H54 (cell line): ENCODE measurements at places on chromosomes 11 and 22.

DNA sequence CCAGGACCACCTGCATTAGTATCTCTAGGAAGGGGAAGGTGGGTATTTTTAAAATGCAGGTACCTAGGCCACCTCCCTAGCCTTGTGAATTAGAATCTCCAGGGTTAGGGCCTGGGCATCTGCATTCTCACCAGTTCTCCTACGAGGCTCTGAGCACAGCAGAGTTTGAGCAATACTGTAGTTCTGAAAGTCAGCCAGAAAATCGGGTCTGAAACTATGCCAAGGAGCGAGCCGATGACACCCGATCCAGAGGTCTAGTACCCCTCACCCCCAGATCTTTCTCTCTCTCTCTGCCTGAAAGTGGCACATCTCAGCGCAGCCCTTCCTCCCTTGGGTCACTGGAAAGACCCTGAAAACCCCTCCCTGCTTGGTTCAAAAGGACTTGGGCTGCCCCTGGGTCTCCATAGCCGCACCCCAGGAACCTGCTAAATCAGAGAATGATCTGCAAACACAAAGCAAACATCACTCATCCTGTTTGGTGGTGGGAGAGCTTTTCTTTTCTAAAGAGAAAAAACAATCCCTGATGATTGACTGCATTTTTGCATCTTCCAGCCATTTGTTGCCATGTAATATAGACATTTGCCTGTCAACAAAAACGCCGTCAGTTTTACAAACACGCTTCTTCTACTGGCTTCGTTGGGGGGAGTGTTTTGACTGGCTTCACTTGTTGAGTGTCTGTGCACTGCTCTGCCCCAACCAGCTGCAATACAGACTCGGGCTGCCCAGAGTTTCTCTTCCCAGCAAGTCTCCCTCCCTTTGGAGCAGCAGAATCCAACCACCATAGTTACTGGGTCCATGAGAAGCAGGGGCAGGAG is 229.9 kb downstream of the MN1 start:
- no peak for DNase-seq

GRCh38 chr11:62398011-62398994 is 20.5 kb upstream of the SCGB1A1 start:
- no peak for DNase-seq

DNA sequence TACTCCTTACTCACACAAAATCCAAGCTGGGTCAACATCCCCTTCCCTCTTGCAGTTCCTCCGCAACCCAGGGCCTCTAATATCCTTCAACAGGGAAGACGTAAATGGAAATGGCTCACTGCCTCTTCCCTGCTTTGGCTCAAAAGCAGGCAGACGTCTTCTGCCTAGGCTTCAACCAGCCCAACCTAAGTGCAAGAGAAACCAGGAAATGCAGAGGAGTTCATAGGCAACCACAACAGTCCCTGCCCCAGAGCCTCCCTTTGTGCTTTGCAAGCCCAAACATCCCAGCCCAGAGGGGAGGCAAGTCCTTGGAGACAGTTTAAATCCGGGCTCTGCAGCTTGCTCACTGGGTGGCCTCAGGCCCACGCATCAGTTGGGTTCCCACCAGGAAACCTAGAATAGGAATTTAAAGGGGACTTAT is 33.3 kb downstream of the CD6 start:
- DNase-seq, result no peak

- no peak for DNase-seq
These were observed 138.9 kb downstream of the DDX10 start for GRCh38 chr11:108803776-108804175.

DNA sequence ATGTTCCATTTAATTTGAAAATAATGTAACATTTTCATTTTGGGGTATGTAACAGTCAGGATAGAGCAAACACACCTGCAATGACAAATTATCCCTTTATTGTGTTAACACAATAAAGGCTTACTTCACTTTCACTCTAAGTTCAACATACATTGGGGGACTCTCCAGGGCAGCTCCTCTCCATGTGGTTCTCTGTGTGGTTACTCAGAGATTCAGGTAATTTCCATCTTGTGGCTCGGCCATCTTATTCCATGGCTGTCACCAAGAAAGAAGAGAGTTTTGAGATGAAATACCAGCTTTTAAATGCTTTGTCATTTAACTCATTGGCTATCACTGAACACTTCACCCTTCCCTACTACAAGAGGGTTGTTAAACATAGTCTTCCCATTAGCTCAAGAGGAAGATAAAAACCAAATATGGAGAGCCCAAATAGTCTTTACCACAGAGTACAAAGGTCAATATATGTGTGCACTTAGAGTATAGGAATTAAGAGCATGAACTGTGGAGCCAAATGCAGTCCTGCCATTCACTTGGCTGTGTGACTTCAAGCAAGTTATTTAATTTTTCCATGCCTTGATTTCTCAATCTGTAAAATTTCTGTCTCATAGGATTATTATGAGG is 10.6 kb upstream of the TPH1 start:
- no peak for DNase-seq

DNA sequence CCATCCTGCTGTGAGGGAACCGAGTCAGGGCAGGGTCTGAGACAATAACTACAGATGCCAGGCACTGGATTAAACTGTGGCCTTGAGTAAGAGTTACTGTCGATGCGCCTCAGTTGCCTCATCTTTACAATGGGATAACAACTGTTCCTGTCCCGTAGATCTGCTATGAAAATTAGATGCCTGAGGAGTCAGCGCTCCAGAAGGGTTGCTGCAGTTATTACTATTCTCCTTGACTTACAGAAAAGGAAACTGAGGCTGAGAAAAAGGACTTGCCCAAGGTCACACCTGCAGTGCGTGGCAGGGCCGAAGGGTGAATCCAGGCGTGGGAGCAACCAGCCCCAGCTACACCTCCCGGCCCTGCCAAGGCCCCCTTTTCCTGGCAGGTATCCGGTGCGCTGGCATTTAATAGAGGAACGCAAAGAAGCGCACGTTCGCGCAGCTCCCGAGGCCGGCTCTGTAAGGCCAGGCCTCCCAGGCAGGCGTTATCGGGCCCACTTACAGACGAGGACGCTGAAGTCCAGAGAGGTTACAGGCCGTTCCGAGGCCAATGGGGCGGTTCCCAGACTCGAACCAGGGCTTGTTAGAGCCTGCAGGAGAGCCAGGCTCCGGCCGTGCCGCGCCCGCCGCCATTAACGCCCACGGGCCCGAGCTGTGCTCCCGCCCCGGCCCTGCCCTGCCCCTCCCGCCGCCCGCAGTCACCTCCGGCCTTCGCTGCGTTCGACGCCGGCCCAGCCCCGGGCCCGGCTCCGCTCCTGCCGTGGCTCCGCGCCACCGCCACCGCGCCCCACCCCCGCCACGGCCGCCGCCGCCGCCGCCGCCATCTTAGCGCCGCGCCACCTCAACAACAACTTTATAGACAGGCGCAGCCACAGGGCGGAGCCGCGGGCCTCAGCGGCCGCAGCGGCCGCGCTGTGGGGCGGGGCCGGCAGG is at the start of gene C11orf68:
Gene C11orf68 (minus strand): TSS at position 852 of the 930 bp plus-strand sequence. CDS start 31 bp downstream, at position 821.
- DNase-seq, result no peak

GRCh38 chr22:26898946-26899605 is 241.7 kb downstream of the MIAT start:
- DNase-seq, result no peak

DNA sequence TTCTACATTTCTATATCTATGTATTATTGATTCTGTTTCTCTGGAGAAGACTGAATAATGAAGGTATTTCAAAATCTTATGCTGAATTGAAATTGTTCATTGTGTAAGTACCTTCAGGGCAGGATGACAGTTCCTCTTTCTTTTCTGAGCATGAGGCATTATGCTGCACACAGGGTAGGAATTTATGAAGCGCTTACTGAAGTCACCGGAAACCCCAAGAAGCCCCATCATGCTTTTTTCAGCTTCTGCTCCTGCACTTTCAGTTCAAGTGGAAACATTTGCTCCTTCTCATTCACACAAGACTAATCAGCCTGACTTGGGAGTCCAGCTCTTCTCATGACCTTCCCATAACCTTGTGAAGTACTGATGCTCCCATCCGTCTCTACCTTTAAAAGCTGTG is 314.7 kb upstream of the SORL1-AS1 start:
- DNase-seq, result no peak

- DNase-seq, result no peak
These were observed 7.5 kb upstream of the SREBF2 start for GRCh38 chr22:41825376-41825775.

DNA sequence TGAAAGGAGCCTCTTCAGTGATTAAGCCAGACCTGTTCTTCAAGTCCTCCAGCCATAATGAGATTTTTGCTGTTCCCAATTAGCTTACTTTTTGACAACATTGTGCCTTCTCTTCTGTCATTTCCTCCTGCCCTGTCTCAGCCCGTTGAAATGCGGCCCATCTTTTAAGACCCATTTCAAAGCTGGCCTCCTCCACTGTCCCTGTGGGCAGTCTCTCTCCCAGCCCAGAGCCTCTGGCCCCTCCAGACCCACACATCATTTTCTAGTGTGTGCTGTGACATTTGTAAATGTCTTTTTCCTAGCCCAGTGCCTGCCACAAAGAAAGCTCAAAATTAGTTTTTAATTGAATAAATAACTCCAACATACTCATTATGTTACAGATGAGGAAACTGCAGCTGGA is 70.9 kb downstream of the BUD13 start:
- DNase-seq, result no peak

DNA sequence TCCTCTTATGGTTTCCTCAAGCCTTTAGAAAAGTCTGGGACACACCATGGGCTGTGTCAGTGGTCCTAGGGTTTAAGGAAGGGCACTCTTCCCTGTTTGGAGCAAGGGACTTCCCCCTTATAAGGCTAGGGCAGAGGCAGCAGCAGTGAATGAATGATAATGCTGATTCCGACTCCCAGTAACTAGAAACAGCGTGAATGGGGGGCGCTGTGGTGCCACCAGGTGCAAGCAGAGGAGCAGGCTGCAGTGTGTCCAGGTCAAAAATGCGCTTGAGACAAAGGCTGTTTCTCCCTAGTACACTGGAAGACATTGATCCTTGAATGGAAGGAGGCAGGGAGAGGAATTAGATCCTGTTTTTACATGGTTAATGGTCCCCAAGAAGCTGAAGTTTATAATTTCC is 11.6 kb upstream of the RIC3 start:
- no peak for DNase-seq

GRCh38 chr11:108926171-108926840 is 261.4 kb downstream of the DDX10 start:
- DNase-seq, result no peak

- no peak for DNase-seq
These were observed 29.4 kb downstream of the TCP11L1 start for GRCh38 chr11:33068611-33069340.

GRCh38 chr11:35096723-35097122 is 42.2 kb upstream of the CD44 start:
- no peak for DNase-seq

DNA sequence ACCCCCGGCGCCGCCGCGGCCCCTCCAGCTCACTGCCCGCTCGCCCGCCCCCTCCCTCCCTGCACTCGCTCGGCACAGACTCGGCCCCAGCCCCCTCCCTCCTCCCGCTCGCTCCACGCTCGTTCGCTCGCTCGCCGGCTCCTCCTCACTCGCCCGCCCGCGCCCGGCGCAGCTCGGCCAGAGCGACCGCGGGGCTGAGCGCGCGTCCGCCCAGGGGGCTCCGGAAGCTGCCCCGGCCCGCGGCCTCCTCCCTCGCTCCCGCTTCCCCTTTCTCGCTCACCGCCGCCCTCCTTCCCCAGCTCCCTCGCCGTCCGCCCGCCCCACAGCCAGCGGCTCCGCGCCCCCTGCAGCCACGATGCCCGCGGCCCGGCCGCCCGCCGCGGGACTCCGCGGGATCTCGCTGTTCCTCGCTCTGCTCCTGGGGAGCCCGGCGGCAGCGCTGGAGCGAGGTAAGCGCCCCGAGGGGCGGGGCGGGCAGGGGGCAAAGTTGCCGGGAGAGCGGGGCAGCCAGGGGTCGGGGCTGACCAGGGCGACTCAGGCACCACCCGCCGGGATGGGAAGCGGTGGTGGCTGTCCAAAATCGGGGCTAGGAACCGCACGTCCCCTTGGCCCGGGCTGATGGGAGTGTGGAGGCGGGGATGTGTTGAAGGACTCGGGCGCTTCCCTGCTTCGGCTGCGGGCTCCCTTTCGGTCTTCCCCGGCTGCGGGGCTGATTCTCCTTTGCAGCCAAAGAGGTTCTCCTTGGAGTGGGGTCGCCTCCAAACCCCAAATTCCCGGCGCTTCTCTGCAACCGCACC is at the start of gene SEZ6L:
Gene SEZ6L (plus strand): TSS at position 148 of the 797 bp plus-strand sequence. CDS start 208 bp downstream, at position 356.
- DNase-seq, result no peak

GRCh38 chr22:44278243-44279068 is 34.3 kb downstream of the SHISAL1 start:
- DNase-seq, result no peak

GRCh38 chr11:72326151-72326848 is 82.3 kb upstream of the PHOX2A start:
- DNase-seq, result peak; percentile 21

DNA sequence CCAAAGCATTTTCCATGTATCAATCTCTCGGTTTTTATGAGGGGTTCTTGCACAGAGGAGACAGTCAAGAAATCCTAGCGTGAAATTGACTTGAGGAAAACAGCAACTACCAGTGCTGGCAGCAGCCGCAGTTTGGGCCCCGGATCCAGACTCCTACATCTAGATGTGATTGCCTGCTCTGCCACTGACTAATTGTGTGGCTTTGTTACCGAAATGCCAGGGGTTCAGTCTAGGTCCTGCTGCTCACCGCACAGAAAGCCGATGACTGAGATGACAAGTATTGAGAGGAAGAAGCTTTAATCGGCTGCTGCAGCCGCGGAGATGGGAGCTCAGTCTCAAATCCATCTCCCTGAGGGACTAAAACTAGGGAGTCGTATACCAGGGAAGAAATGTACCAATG is 8.2 kb upstream of the GLB1L3 start:
- no peak for DNase-seq

GRCh38 chr11:58773337-58773736 is 41.6 kb upstream of the GLYAT start:
- DNase-seq, result no peak

DNA sequence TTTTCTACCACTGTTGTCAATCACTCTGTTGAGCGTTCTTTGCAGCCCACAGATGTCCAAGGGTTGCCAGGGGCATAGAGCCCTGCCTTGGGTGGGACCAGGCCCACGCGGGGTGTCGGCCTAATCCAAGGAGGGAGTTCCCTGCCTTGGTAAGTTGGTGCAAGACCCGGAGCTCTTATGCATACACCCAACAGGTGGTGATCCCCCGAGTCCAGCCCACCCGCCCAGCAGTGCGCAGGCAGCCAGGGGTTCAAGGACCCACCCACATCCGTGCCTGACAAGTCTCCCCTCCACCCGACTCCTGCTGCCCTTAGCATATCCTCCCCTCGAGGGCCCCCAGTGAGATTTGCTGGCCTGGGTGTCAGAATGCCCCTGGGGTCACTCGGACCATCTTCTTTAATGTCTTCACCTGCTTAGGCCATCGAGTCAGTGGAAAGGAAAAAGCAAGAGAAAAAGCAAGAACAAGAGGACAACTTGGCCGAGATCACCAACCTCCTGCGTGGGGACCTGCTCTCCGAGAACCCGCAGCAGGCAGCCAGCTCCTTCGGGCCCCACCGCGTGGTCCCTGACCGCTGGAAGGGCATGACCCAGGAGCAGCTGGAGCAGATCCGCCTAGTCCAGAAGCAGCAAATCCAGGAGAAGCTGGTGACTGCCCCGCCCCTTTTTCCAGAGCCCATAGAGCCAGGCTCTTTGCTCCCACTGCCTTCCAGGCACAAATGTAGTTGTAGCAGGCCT is 12.2 kb downstream of the RIBC2 start:
- DNase-seq, result no peak
